ENCODE measurements at places on chromosomes 2 and 18.

- DNase-seq, result peak; percentile 41
Observed at GRCh38 chr2:218387369-218388194, 5.5 kb downstream of the SLC11A1 start.

DNA sequence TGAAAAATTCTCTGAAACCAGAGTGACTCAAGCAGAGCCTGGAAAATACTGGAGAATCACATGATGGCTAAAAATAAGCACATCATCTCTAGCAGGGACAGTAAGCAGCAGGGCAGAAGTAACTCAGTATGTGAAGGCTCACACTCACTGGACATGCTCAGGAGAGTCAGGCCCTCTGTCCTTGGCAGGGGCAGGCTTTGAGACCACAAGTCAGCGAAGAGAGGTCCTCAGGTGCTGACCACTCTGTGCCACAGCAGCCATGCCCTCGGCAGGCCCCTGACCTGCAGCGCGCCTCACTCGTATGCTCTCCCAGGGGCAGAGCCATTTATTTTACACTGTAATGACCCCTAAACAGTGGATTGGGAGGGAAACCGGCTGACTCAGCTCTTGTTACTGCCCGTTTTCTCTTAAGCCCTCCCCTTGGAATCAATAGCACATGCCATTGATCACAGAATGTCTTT, 76.8 kb downstream of the MAPRE2 start:
- no peak for DNase-seq

DNA sequence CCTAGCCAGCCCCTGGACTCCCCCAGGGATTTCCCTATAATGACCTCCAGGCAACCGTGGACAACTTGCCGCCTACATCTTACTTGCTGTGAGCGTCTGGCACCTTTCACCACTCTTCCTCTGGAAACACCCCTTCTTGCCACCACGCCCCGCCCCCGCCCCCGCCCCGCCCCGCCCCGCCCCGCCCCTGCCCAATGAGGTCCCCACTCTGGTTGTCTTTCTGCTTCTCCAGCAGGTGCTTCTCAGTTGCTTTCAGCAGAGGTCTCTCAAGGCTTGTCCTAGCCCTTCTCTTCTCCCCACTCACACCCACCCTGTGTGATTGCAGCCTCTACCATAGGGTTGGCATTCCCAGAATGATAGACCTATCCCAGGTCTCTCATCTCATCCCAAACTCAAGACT, 214.5 kb downstream of the EN1 start:
- DNase-seq, result no peak

GRCh38 chr2:213848631-213849030, 562.2 kb upstream of the VWC2L start:
- DNase-seq, result no peak

DNA sequence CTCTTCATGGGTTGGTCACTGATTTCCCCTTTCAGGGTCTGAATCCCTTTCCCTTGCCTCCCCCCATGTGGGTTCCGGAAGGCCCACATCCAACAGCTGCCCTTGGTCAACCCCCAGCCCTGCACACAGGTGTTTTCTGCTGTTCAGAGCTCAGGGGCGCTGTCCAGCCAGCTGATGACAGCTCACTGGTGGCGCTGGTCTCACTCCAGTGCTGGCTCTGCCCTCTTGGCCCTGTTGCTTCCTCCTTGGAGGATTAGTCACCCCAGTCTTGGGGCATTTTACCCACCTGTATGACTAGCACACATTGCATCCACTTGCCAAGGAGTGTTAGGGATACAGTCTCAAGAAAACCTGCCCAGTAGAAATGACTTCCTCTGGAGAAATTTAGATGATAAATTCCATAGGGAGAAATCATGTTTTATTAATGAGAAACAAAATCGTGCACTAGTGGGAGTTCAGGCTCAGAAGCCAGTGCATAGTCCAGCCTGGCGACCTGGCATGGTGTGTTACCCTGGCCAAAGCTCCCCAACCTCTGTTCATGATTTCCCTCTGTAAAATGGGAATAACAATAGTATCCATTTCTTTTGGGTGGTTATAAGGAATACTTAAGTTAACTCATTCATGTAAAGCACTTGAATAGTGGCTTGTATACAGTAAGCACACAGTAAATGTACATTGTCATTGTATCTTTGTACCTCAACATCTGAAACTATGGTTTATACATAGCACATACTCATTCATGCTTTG, 21.6 kb downstream of the CRIM1 start:
- no peak for DNase-seq

DNA sequence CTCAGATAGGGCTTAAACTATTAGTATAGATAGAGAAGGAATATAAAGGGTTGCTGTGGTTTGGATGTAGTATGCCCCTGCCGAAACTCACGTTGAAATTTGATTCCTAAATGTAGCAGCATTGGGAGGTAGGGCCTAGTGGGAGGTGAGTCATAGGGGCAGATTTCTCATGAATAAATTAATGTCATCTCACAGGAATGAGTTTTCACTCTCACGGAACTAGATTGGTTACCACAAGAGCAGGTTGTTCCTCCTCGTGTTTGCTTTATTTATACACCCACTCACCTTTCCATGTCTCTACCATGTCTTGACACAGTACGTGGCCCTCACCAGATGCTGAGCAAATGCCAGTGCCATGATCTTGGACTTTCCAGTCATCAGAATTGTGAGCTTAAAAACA, 218.2 kb downstream of the RBM43 start:
- DNase-seq, result no peak

DNA sequence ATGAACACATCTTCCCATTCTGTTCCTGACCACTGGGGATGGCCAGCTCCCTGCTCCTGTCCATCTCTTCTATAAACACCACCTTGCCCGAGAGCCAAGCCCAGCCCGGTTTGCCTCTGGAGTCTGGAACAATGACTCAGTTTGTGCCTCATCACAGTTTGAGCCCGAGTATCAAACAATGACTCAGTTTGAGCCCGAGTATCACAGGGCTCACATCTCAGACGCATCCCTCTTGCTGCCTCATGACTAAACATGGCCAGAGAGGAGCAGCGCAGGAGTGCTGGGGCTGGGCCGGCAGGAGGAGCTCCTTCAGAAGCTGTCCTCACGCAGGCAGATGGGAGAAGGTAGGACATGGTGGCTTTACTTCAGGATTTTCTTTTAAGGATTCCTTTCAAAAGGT, 68.7 kb downstream of the PXDN start:
- DNase-seq, result no peak

DNA sequence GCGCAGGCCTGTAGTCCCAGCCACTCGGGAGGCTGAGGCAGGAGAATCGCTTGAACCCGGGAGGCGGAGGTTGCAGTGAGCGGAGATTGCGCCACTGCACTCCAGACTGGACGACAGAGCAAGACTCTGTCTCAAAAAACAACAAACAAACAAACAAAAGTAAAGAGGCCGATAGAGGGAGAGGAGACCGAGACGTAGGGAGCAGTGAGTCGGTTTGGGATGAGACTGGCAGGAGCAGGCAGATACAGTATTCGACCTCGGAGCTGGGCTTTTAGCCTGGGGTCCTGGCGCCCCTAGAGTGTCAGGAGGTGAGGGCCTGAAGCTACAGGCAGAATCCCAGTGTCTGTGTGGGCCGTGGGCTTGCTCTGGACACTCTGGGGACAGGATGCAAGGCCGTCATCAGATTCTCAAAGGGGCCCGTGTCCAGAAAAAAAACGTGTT, 51.2 kb downstream of the SLC4A1AP start:
- no peak for DNase-seq

DNA sequence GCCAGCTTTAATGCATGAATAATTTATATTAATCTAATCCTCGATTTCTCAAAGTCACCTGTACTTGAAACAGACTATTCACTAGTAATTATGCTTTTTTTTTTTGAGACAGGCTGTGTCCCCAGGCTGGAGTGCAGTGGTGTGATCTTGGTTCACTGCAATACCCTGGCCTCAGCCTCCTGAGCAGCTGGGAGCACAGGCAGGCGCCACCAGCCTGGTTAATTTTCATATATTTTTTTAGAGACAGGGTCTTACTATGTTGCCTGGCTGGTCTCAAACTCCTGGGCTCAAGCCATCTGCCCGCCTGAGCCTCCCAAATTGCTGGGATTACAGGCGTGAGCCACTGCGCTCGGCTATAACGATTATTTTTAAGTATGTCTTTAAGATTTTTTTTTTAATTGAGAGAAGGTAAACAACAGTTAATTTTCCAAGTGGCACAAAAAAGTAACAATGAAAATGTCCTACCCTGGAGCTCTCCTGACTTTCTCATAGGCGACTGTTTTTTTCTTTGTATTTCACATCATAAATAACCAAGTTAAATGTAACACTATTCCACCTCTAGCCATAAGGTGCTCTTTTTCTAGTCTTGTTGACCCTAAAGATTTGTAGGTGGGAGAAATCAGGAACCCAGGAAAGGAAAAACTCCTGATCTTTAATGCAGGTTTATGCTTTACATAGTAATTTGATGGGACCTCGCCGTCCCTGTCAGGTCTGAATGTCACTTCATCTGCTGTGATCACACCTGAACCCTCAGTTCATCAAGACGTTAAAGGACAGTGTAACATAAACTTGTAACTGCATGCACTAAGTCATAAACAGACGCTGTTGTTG, 1.3 kb upstream of the ANKRD12 start:
- no peak for DNase-seq

GRCh38 chr2:53969285-53969967, 1.4 kb downstream of the PSME4 start:
- DNase-seq, result peak; percentile 24

DNA sequence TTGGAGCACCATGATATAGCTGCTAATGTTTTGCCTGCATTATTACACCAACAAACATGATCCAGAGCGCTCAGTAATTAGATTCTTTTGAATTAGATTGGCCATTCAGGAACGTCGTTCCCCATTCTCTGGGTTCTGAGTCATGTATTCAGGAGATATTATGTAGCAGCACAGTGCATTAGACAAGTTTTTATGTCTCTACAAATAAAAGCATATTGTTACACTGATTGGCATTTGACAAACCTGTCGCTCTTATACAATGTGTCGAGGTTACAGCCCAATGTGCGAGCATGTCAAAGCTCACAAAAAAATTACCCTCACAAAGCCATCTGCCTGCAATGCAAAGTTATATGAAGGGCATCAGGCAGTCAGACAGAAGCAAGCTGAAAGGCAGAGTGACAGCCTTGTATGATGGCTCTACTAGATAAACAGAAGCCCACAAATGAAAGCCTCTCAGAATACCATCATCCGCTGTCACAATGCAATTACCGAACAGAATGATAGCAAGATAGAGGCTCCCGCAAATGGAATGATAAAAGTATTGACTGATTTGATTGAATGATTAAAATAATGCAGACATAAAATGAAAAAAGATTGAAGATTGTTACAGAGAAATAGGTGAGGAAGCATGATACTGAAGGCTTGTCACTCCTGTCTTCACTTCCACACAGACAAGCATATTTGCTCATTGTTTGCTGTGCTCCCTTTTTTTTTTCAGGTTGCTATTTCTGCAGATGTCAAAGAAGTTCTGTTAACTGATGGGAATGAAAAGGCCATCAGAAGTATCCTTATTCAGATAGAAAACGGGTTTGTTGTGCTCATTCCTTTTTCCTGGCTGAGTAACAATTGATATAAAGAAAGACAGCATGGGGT, 234.6 kb upstream of the SIX3 start:
- no peak for DNase-seq

DNA sequence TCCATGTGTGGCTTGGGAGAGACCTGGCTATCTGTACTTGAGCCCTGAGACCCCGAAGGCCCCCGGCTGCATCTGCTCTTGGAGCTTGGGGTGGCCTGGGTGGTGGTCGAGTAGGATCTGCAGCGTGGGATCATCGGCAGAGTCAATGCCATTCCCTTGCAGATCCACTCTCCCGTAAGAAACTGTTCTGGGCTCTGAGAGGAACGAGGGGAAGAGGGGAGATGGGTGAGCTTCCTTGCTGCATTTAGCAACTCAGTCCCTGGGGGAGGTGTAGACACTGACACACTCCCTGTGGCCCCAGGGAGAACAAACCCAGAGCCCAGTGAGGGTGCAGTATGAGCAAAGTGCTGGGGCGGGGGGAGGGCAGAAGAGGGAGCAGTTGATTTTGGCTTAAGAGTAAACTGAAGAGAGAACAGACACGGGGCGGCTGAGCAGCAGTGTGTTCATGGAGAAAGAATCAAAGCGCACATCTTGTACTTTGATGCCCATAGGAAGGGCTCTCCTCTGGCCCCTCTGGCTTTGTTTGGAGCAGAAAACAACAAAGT, 8.5 kb downstream of the GREB1 start:
- no peak for DNase-seq

GRCh38 chr18:25518716-25519053, 166.7 kb upstream of the ZNF521 start:
- no peak for DNase-seq

DNA sequence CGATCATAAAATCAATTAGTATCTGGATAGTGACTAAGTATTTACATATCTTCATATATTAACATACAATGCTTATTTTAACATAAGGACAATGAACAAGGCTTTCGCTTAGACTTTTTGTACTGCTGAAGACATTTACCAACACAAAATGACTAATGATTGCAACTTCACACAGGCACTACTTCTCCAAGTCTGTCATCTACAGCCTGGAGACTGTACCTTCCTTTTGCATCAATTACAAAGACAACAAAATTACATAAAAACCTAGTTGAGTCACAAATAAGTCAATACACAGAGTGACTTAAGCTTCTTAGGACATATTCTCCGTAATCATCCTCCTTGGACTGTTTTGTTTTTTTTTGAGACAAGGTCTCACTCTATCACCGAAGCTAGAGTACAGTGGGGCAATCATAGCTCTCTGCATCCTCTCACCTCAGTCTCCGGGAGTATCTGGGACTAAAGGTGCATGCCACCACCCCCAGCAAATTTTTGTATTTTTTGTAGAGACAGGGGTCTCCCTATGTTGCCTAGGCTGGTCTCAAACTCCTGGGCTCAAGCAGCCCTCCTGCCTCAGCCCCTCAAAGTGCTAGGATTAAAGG, 15.9 kb downstream of the PUM2 start:
- DNase-seq, result no peak

DNA sequence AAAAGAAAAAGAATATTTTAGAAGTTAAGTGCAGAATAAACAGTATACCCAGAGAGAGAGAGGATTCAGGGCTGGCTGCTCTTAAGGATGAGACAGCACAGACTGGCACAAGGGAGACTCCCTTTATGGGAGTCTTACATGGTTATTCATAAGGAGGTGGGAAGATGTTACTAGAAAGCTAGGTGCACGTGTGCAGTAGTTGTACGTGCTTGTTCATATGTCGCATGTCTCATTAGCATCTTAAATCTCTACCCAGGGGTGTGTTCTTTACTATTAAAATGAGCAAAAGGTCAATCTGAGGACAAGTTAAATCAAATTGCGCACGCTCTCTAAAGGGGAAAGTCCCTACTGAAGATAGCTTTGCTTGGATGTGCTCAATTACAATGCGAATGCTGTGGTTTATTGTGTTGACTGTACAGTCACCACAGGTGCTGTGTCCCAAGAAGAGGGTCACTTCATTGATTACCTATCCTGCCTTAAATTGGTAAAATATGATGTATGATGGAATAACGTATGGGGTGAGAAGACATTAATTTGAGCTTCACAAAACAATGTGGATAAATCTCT, 368.0 kb upstream of the SPHKAP start:
- DNase-seq, result no peak

- DNase-seq, result no peak
Observed at GRCh38 chr2:119223521-119224390, at the start of gene STEAP3. Gene STEAP3, plus strand, starts transcription at chr2:119223834. Its CDS starts 7,179 bp downstream, at chr2:119231013.

- DNase-seq, result no peak
Observed at GRCh38 chr2:7194950-7195349, 277.7 kb downstream of the RNF144A start.

GRCh38 chr18:33812186-33812585, 234.2 kb downstream of the ASXL3 start:
- no peak for DNase-seq

- DNase-seq, result no peak
Observed at GRCh38 chr2:238818561-238818960, 29.3 kb upstream of the TWIST2 start.

Measured in CD4-positive, alpha-beta T cell treated with Interleukin-6 for 4 hours (primary cell).